ENCODE measurements at places on chromosomes 3 and 15. TPM values are rescaled to one million over a fixed set of nuclear protein-coding genes. Genes with fewer than 3 reads are reported as not detected.

DNA sequence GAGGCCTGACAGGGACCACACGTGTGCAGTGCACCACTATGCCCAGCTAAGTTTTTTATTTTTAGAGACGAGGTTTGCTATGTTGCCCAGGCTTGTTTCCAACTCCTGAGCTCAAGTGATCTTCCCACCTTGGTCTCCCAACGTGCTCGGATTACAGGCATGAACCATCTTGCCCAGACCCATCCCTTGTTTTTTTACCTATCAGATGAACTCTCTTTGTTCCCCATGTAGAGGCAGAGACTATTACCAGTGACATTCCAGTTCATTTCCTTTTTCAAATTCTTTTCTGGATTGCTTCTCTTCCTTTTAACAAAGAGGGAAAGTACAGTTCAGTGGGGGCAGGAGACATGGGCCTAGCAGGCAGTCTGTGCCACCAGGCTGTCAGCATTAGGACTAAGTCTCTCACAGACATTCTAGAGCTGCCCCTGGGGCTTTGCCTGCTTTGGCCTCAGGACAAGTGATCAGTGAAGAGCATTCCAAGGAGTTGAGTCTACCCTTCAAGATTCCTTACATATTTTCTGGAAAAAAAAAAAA, 103.5 kb upstream of the SLC7A14 start:
- H3K4me3 ChIP-seq = no peak overlapping the region
- peak overlapping the region; percentile 82 for H3K27ac ChIP-seq
- H3K36me3 ChIP-seq = no peaks in the 10 kb centered on the region

SERPINI2 gene
- total RNA-seq = 0.32 TPM

DNA sequence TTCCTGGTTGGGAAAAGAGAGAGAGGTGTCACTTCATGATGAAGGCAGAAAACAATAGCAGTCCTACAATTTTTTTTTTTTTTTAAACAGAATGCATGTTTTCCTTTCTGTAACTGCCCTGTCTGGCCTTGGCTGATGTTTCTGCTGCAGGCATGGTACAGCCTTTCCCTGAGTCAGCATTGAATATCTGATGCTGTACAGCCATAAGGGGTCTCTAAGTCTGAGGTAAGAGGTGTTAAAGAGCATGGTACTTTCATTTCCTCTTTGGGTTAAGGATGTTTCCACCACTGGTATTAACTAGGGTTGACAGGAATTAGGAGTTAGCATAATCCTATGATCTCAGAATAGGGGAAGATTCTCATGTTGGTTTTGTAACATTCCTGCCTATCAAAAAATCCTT, 147.4 kb downstream of the CHST2 start:
- H3K4me3 ChIP-seq = no peak overlapping the region
- no peaks in the 10 kb centered on the region for H3K4me1 ChIP-seq
- no peak for DNase-seq
- no peaks in the 10 kb centered on the region for H3K27me3 ChIP-seq
- H3K36me3 ChIP-seq = no peaks in the 10 kb centered on the region

- DNase-seq = peak; percentile 62
- H3K4me3 ChIP-seq = no peak overlapping the region
Measured at GRCh38 chr3:109806929-109807328, 469.6 kb upstream of the DPPA4 start.
